ENCODE measurements at places on chromosomes 4 and X.

GRCh38 chrX:42714981-42715700 lies 62.8 kb downstream of the PPP1R2C start:
- peak; percentile 7 for DNase-seq

- DNase-seq = no peak
Measured at GRCh38 chr4:53490161-53490956, 100.9 kb downstream of the LNX1 start.

GRCh38 chr4:66034262-66034661 lies 364.0 kb upstream of the EPHA5 start:
- no peak for DNase-seq

DNA sequence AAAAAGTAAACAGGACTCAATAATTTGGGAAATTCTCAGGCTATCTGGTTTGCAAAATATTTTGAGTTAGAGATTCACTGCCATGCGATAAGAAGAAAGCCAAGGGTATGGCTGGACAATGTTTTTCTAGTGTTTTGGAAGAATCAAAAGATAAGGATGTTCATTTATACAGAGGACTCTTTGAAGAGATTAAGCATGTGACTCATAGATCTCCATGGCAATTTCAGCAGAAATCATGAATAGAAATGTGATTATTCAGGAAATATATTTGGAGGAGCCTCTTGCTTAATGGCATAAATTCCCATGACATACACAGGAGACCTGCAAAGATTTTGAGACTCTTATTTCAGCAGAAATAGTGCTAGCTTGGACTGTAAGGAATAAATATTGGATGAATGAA lies 16.7 kb upstream of the FRAS1 start:
- no peak for DNase-seq

DNA sequence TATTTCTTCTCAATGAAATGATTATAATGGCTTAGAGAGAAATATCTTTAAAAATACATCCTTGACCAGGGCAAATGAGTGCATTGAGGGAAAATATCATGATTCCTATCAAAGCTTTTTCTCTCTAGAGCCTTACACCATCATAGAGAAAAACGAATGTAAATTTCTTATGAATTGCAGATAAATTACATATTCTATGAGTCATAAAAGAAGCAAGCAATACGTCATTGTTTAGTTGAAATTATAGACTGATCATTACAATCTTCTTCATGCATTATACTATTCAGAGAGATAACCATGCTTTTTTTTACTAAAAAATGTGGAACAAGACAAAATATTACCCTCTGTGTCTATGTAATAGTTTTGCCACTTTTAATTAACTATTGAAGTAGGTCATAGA lies 100.9 kb upstream of the RXFP1 start:
- DNase-seq = no peak

- no peak for DNase-seq
Measured at GRCh38 chr4:174538876-174539250, 16.6 kb upstream of the HPGD start.

GRCh38 chr4:91630764-91631163 lies 673.0 kb upstream of the GRID2 start:
- DNase-seq = no peak

DNA sequence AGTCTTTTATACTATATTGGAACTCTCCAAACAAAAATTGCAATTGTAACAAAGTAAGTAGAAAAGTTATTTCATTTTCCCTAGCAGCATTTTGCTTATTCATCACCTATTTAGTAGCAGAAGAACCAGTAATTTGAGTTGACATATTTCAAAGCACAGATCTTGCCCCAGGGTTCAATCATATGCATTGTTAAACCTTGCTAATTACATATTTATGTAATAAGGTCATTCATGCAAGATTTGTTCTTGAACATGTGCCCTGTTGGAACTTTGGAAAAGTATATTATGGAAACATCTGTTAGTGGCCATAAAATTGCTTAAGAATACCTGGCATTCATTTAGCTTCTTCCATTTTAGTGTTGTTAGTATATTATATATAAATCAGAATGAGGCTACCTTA lies 191.7 kb downstream of the TLL1 start:
- DNase-seq = no peak

- no peak for DNase-seq
Measured at GRCh38 chr4:52664479-52664878, 5.4 kb upstream of the USP46 start.

GRCh38 chrX:5265324-5265850 lies 963.3 kb downstream of the NLGN4X start:
- no peak for DNase-seq

DNA sequence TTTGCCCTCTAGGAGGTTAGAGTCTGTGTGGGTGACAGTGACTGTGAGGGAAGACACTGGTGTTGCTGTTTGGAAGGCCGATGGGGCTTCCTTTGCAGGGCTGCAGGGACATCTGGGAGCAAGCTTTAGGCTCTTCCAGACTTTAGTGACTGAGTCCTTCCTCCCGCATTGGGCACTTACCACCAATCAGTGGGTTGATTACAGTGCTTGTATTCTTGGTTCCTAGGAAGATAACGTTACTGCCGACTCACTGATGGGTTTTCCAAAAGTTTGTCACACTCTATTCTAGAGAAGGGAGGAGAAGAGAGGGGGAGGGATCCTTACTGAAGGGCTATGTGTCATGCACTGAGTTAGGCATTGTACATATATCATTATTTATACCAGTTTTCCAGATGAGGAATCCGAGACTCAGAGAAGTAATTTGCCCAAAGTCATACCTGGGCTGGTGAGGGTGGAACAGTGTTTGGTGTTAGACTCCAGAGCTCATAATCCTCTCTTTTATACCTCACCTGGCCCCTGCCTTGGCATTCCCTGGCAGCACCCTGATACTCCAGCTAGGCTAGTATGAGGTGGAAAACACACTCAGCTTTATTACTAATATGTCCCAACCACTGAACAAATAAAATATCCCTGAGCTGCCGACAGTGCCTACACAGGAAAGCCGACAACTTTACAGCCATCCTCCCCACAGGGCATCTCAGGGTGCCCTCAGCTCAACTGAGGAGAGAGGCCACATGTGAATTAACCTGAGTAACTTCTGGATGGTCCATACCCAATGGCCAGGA lies 3.8 kb downstream of the CHST7 start:
- no peak for DNase-seq

DNA sequence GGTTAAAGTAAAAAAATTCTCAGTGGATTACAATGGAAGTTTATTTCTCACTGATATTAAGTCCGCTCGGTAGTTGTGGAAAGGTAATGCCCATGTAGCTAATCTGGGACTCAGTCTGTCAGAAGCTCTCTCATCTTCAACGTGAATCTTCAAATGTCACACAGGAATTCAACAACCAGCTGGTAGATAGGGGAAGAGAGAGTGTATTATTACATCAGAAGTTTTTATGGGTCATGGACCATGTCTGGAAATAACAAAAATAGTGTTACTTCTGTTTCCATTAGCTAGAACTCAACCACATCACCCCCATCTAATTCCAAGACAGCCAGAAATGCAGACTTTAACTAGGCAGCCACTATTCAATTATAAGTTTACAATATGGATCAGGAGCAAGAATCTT lies 506.1 kb upstream of the HTR2C start:
- no peak for DNase-seq

GRCh38 chr4:73872316-73873108 lies 3.3 kb downstream of the CXCL1 start:
- DNase-seq = no peak

DNA sequence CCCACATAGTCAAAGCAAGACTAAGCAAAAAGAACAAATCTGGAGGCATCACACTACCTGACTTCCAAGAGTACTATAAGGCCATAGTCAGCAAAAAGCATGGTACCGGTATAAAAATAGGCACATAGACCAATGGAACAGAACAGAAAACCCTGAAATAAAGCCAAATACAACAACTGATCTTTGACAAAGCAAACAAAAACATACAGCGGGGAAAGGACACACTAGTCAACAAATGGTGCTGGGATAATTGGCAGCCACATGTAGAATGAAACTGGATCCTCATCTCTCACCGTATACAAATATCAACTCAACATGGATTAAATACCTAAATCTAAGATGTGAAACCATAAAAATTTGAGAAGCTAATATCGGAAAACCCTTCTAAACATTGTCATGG lies 819.3 kb upstream of the FRG1 start:
- no peak for DNase-seq

DNA sequence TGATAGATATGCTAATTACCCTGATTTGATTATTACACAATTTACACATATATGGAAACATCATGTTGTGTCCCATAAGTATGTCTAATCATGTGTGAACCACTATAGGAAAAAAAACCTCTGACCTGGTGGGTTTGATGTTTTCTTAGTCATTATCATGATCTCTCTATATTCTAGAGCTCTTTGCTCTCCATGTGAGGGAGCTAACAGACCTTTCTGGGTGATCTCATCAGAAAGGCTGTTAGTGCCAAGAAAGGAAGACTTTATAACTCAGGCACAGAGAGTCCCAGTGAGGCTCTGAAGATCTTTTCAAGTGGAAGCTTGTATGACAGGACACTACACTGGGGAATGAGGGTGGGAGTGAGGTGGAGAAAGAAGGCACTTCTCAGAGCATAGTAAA lies 527.7 kb upstream of the MAGEB2 start:
- no peak for DNase-seq

DNA sequence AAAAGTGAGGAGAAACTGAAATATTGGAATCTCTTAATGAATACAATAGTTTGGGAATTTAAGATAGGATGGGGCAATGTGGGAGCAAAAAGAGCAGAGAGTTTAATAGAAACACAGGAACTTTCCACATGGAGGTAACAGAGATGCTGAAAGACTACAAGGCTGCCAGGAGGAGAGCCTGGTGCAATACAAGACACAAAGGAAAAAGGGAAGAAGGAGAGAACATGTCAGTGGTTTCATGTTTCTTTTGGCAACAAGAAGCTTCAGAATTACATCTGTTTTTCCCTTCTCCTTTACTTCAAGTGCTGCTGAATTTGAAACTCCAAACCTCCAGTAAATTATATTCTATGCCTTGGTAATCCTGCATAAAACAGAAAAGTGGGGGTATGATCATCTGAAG lies 474.3 kb downstream of the FAT4 start:
- DNase-seq = no peak

DNA sequence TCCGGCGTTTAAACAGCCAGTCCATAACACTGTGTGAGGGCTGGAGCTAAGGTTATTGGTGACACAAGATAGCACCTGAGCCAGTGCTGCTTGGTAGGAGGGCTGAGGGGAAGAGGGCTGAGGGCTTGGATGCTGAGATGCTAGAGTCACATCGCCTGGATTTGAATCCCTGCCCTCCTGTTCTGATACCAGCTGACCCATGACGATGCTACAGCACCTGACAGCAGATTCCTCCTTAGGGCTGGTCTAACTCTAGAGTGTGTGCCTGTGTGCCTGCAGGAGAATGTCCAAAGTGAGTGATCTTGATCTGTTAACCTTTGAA lies 102.5 kb downstream of the PTTG2 start:
- no peak for DNase-seq

DNA sequence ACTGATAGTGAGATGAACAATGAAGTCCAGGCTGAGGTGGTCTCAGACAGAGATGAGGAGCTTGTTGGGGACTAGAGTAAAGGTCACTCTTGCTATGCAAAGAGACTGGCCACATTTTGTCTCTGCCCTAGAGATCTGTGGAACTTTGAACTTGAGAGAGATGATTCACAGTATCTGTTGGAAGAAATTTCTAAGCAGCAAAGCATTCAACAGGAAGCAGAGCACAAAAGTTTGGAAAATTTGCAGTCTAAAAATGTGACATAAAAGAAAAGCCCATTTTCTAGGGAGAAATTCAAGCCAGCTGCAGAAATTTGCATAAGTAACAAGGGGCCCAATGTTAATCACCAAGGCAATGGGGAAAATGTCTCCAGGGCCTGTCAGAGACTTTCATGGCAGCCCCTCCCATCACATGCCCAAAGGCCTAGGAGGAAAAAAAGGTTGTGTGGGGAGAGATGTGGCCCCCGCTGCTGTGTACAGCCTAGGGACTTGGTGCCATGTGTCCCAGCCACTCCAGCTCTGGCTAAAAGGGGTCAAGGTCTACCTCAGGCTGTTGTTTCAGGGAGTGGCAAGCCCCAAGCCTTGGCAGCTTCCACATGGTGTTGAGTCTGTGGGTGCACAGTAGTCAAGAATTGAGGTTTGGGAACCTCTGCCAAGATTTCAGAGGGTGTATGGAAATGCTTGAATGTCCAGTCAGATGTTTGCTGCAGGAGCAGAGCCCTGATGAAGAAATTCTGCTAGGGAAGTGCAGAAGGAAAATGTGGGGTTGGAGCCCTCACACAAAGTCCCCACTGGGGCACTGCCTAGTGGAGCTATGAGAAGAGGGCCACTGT lies 262.8 kb downstream of the DKK2 start:
- DNase-seq = no peak

- no peak for DNase-seq
Measured at GRCh38 chr4:109752525-109752924, 22.7 kb upstream of the PLA2G12A start.

DNA sequence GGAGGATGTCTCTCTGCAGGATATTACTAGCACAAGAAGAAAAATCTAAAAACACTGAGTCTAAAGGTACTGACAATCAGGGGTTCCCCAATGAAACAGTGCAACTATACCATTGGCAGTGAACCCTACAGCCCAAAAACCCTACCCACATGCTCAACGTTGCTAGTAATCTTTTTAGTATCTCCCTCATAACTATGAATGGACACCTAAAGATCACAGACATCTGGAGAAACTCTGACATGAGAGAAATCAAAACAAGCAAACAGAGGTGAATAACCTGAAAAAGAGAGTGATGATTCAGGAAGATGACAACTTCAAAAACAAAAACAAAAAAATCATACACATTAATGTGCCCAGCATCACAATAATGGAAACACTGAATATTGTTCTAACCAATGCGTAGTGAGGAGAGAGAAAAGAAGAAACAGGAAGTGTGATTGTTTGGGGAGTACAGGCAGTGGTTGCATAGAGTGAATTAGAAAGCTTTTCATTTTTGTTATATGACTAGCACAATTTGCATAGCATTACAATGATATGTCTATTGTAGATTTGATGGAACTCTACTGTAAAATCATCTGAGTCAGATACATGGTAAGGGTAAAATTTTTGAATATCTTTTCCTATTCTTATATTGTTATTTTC lies 78.9 kb upstream of the FMR1 start:
- DNase-seq = no peak

- no peak for DNase-seq
Measured at GRCh38 chr4:170464614-170465197, 374.9 kb upstream of the AADAT start.

DNA sequence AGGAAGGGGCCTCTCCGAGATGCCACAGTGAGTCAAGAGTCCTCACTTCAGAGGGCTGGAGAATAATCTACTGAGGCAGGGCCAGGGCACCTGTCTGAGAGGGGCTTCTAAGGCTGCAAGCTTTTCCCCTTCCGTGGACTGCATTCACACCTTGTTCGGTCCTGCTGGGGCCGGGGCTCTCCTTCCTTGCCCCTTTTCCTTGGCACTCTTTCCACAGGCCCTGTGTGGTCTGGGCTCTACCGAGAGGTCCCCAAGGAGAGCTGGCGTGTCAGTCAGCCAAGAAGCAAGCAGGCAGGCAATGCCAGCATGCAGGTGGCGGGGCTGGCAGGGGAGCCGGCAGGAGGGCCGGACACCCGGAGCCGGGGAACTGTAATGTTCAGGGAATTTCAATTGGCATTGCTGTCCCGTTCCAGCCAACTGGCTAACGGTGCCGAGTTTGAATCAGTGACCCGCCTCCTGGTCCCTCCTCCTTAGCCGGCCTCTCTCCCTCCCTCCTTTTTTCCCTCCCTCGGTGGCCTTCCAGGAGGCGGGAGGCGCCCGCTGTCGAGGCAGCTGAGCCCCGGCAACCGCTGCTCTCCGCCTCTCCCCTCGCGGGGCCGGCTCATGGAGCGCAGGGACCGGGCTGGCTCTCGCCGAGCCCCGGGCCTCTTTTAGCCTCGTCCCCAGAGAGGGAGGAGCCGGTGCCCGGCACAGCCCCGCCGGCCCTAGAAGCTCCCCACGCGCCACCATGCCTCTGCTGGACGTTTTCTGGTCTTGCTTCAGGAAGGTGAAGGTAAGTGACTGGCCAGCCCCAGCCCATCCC lies at the start of gene STARD8:
STARD8 (plus strand) TSS at position 511 of the 802 bp plus-strand sequence; CDS start at position 728, 217 bp downstream.
- DNase-seq = no peak

Measured in activated T-helper 1 cell treated with anti-CD3 and anti-CD28 coated beads, Interleukin-2, amount 50 U/mL, for 16 hours (primary cell).